NCI-H82 (cell line): ENCODE measurements at places on chromosomes 4 and X.

- no peak for DNase-seq
Observed at GRCh38 chr4:131002132-131002531, 1906.2 kb downstream of the C4orf33 start.

DNA sequence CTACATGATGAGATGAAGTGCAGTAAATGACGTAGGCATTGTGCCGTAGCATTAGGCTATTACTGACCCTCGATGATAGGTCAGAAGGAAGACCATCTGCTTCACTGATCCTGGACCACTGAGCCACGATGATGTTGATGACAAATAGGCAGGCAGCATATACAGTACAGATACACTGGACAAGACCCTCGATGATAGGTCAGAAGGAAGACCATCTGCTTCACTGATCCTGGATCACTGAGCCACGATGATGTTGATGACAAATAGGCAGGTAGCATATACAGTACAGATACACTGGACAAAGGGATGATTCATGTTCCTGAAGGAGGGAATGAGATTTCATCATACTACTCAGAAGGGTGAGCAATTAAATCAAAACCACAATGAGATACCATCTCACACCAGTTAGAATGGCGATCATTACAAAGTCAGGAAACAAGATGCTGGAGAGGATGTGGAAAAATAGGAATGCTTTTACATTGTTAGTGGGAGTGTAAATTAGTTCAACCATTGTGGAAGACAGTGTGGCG, 50.9 kb downstream of the BEND4 start:
- DNase-seq = peak; percentile 34

DNA sequence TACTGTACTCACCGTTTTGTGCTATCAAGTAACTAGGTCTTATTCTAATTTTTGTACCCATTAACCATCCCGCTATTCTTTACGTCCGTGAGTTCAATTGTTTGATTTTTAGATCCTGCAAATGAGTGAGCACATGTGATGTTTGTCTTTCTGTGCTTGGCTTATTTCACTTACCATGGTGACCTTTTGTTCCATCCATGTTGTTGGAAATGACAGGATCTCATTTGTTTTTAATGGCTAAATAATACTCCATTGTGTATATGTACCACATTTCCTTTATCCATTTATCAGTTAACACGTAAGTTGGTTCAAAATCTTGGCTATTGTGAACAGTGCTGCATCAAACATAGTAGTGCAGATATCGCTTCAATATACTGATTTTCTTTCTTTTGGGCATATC, 48.3 kb downstream of the USP9X start:
- DNase-seq = no peak

- DNase-seq = no peak
Observed at GRCh38 chr4:114488301-114488982, 110.2 kb upstream of the UGT8 start.

- DNase-seq = no peak
Observed at GRCh38 chrX:84336646-84337045, 148.6 kb upstream of the RPS6KA6 start.

GRCh38 chrX:150502979-150503897, 65.2 kb upstream of the MTM1 start:
- no peak for DNase-seq

- DNase-seq = no peak
Observed at GRCh38 chr4:98976716-98977115, 18.8 kb upstream of the METAP1 start.

DNA sequence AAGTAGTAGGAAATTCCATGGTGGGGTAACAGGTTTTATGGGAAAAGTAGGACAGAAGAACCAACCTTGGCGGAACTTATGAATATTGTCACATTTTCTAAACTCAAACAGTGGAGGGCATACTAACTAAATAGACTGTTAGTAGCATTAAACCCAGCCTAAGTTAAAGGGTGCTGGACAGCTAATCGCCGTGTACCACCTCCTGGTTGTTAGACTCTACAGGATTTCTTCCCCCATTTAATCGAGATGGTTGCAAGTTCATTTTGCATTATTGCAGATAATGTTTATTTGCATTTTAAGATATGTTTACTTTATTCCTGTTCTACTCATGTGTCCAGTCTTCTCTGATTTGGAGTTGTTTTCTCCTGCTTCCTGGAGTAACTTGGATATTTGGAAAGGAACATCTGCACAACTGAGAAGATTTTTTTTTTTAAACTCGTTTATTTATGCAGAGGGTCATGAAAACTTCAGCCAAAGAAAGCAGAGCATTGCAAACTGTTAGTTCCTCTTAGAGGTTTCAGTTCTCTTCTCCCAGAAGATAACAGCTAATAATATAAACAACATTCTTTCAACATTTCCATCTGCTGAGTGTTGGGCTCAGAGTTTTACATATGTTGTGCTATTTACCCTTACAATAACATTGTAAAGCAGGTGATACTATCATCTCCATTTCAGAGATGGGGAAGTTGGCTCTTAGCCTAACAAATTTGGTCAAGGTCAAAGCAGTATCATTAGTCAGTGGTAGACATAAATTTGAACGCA, 51.5 kb upstream of the TBC1D9 start:
- no peak for DNase-seq

DNA sequence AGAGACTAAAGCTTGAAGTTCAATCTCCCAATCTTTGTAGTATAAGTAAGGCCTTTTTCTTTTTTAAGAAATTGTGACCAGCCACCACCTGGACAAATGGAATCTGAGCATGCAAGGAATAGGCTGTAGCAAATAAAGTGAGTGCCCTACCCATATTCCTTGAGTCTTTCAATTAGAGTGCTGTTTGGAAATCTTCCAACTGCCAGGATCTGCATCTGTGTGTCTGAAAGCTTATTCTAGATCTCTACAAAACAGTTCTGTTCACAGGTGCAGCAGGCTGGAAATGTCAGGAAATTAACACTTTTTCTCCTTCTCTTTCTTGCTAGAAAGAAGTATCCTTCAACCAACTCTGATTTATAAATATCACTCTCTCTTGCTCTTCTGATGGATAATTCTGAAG, 76.7 kb upstream of the NDST3 start:
- peak; percentile 6 for DNase-seq
